ENCODE measurements at places on chromosomes 4 and X.

DNA sequence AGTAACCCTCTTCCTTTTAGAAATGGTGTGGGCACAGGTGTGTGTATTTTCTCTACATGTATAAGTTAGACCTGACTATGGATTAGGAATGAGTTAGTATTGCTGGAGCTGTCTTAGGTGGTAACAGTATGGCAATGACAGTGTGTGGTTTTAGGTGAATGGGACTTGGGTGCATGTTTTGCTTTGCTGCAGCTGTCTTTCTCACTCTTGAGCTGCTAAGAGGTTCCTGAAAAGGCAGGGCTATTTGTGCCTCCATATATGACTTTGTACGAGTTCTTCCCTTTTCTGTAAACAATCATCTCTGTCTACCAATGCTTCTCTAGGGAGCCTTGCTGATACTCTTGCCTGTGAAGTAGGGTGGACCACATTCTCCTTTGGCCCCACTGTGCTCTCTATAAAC, 234.8 kb upstream of the HHIP start:
- DNase-seq = no peak

- DNase-seq = no peak
Observed at GRCh38 chr4:1065732-1066131, 47.6 kb downstream of the RNF212 start.

DNA sequence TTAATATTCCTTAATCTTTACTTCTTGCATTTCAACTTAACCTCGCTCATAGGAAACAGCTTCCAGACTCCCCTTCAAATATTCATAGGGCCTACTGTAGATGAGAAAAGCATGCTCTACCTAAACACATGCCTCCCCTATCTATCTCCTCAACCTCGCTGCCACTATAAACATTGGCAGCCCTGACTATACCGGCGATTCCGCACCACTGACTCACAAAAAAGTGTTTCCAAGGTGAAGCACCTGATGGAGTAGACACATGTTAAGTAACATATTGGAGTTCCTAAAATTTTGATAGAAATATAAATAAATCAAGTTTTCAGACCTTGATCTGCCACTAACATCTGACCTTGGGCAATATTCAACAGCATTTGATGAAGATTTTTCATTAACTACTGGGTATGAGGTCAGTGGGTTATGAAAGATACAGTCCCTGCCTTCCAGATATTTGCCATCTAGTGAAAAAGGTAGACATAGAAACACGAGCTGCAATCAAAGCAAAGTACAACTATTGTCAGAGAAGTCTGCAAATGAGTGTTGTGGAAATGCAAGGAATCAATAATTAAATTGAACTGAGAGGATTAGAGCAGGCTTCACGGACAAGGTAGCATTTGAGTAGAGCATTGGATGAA, 184.2 kb downstream of the MAML3 start:
- no peak for DNase-seq

GRCh38 chrX:9221781-9222180, 187.9 kb upstream of the FAM9B start:
- no peak for DNase-seq

DNA sequence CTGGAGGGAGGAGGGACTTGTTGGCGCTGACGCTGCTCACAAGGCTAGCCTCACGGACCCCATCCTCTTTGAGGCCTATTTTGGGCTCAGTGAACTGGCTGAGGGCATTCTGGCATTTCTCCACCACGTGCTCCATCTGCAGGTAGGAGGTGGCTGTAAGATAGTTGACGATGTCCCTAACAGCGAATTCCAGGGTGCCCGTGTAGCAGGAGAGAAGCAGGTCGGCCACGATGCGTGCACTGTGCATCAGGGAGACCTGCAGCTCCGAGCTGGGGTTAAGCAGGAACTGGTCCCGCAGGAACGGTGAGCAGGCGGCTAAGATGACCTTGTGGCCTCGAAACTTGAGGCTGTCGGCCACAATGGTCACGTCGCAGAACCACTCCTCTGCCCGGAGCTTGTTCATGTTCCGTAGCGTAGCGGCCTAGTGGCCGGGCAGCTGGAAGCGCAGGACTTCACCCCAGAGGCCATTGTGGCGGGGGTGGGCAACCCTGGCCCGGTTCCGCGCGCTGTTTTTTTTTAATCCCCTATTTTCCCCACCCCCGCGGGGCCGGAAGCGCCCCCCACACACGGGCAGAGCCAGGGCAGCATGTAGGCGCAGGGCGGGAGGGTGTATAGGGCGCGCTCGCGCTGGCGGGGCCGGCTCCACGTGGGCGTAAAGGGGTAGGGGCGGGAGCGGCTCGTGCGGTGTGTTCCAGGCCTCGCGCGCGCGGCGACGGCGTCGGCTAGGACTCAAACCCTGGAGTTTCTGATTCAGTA, 73.2 kb downstream of the UBE2K start:
- DNase-seq = no peak

DNA sequence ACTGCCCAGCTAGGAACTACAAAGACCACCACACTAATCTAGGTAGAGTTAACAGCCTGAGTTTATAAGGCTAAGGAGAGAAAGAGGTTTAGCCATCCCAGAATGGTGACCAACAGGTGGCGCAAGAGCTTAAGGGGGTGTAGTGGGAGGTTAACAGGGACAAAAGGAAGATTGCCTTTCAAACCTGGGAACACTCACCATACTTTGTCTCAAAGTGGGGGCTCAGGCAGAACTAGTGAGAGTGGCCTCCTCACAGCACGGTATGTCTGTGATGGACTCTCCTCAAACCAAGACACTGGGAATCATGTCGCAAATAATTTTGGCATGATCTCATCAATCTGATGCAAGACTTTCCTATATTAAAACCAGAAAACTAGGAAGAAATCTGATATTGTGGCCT, 23.4 kb downstream of the CCNI start:
- peak; percentile 7 for DNase-seq

- DNase-seq = no peak
Observed at GRCh38 chr4:25914670-25915352, 791 bp downstream of the SMIM20 start.

- no peak for DNase-seq
Observed at GRCh38 chrX:148811236-148811635, 310.8 kb downstream of the AFF2 start.

DNA sequence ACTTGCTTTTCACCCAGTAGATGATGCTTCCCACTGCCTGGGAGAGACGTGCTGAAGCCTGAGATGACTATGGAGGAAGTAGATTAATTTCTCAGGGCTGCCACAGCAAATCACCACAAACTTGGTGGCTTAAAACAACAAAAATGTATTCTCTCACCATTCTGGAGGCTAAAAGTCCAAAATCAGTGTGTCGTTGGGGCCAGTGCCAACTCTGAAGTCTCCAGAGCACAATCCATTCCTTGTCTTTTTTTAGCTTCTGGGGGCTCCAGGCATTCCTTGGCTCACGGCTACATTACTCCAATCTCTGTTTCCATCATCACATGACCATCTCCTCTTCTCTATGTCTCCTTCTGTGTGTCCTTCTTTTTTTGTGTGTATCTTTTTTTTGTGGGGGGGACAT, 105.8 kb upstream of the C1QTNF7 start:
- DNase-seq = no peak

DNA sequence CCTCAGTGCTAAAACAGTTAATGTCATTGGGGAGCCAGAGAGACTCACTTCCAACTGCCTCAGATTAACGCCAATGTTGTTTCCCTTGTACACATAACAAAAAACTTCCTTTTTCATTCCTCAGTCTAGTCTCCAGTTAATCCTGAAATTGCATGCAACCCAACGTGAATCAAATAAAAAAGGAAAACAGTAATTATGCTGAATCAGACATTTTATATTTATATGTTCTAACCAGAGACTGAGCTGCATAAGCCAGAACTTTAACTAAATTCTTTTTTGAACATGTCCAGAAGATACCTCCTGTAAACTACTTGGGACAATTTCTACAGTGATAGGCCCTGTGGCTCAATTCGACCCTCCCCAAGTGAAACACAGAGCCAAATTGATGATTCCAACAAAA, 4.7 kb downstream of the GPC4 start:
- DNase-seq = no peak

DNA sequence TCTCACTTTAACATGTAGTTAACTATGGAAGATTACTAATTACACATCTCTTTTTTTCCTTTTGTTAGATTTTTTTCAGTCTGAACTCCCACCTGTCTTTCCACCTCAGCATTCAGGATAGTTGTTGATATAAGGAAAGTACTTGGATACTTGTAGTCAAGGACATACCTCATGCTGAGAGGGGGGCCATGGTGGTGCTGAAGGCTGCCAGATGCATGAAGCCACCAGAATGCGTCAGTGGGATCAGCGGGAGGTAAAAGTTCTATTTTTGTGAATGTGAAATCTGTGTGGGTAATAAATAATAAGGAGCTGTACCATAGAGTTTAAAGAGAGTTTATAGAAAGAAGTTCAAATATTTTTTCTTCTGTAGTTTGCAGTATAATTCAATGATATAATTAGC, 13.1 kb upstream of the NDST4 start:
- no peak for DNase-seq

- no peak for DNase-seq
Observed at GRCh38 chr4:166274136-166274761, 401.2 kb downstream of the TLL1 start.

GRCh38 chr4:6972911-6973310, 63.3 kb downstream of the TBC1D14 start:
- no peak for DNase-seq

- DNase-seq = no peak
Observed at GRCh38 chr4:163243297-163243981, 76.7 kb upstream of the NAF1 start.

GRCh38 chrX:13666836-13667235, 13.9 kb downstream of the TCEANC start:
- DNase-seq = no peak

DNA sequence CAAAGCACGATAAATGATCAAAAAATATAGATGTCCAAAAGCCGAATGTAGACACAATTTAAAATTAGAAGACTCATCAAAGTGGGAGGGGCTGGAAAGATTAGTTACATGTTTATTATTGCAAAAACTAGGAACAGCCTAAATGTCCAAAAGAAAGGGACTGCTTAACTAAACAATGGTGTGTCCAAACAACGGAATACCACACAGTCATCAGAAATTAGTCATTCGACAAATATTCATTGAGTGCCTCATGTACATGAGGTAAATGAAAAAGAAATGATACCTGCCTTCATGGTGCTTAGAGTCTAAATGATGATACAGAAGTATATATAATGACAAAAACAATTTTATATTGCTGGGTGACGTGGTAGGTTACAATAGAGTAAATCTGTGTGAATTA, 139.7 kb downstream of the MAML3 start:
- no peak for DNase-seq

DNA sequence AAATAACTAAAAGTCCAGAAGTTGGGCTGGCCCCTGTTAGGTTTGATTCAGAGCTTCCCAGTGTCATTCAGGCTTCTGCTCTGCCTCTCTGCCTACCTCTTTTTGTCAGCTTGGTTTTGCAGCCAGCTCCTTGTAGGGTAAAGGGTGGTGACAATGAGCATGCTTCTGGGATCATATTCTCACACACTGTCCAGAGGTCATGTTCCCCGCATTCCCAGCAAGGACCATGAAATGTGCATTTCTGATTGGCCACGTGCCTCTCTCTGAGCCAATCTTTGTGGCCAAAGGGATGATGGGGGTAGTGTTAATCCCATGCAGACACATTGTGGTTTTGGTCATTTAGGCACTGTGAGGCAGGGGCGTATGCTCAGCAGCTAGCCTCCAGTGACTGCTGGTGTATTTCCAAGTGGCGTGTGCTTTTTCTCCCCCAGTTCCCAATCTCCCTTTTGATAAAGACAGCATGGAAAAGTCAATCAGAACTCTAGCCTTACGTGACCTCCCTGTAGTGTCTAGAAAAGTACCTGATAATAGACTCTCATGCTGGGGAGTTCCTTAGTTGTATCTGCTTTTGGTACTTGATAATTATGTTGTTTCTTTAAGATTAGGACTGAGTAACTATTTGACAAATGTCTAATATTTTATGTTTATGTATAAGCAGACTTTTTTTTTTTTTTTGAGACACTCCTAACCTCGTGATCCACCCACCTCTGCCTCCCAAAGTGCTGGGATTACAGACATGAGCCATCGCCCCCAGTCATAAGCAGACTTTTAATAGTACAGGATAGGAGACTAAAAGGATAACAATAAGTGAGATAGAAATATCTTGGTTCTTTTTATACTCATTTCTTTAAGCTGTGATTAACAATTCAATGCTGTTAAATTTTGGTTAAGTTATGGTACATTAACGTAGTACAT, 57.8 kb downstream of the KIAA0232 start:
- no peak for DNase-seq

GRCh38 chr4:172758586-172759340, 409.8 kb upstream of the GALNT7 start:
- DNase-seq = no peak

DNA sequence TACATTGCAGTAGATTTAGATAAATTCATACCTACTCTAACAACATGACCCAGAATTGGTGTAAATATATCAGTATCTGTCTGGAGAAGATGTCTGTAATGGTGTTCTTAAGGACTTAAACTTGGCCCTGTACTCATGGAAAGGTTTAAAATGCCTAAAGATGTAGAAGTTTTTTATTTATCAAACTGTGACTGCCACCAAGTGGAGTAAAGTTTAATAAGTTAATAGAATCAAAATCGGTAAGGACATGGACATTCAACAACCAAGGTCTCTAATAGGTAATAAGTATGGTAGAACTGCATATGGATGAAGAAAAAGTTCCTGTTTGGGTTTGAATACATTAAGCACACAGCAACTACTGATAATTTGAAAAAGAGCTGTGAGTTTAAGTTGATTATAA, 474.0 kb upstream of the NDST3 start:
- no peak for DNase-seq

DNA sequence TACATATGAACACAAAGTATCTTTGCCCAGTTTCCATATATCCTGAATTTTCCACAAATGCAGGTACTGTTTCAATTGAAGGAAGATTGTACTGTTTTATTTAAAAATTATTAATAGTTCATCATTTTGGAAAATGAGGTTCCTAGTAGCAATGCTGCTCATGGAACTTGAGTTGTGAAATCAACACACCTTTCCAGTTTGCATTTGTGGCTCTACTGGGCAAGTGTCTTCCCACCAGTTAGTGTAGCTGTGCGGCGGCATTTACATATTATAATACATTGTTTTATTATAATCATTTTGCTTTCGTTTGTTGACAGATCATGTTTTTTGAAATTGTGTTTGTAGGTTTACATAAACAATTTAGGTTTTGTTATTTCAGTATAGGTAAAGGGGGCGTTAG, 2.0 kb upstream of the DDX3X start:
- no peak for DNase-seq

GRCh38 chr4:82773057-82773456, 25.5 kb downstream of the SCD5 start:
- DNase-seq = no peak

- DNase-seq = no peak
Observed at GRCh38 chrX:41381685-41382084, 47.7 kb downstream of the DDX3X start.

DNA sequence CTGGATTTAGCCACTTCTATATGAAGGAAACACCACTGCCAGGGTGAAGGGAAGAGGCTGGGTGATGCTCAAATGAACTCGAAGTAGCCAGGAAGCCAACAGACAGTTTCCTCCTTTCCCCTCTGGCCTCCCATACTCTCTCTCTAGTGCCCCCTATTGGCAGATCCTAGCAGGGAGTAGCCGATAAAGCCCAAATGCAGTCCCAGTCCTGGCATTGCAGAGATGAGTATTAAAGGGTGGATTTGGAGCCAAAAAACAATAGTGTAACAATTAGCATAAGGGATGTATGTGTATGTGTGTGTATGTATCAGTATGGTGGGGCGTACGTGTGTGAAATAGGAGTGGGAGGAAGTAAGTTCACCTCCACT, 213.8 kb upstream of the LDB2 start:
- DNase-seq = no peak

Data from NCI-H1048 (cell line).